Frontal cortex (tissue), 4 donors: ENCODE measurements at places on chromosomes 3 and 15.

GRCh38 chr15:81229586-81229985 lies 32.9 kb downstream of the IL16 start:
- no peak for DNase-seq

DNA sequence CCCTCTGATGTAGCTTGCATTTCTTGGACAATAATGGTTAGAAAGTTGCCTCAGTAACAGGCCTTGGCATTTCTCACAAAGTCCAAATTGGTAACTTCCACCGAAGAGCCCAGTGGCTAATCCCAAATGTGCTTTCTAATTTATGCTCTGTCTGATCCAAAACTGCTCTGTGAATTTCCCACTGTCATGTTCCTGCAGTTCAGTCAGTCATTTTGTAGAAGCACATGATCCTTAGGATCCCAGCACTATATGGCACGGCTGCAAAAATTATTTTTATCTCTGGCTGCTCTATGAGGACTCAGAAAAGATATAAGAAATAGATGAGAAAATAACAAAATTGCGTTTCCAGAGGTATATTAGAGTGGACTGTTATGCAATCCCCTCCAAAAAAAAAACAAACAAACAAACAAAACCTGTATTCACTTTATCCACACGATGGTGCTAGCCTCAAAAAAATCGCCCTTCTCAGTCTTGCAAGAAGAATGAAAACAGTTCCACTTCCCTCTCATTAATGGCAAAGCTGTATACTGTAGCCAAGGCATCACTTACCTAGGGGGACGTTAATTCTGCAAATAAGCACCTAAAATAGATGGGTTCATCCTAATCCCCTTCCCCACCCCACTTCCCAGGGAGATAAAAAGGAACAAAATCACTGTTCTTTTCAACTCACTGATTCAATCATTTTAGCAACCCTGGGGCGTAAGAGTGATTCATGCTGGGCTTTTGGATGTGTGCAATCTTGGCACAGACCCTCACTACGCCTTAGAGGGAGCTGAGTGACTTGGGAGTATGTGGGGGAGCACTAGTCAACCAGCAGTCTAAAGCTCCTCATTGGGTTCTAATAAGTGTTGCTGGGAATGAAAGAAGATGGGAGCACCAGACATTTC lies 61.3 kb downstream of the TMCO5A start:
- DNase-seq, result no peak

- peak; percentile 54 for DNase-seq
Observed at GRCh38 chr3:158672215-158673176, at the start of gene LXN. LXN (minus strand) TSS chr3:158672648; CDS start chr3:158672478, 170 bp downstream.

GRCh38 chr3:116963802-116964201 lies 254.2 kb downstream of the TUSC7 start:
- no peak for DNase-seq

DNA sequence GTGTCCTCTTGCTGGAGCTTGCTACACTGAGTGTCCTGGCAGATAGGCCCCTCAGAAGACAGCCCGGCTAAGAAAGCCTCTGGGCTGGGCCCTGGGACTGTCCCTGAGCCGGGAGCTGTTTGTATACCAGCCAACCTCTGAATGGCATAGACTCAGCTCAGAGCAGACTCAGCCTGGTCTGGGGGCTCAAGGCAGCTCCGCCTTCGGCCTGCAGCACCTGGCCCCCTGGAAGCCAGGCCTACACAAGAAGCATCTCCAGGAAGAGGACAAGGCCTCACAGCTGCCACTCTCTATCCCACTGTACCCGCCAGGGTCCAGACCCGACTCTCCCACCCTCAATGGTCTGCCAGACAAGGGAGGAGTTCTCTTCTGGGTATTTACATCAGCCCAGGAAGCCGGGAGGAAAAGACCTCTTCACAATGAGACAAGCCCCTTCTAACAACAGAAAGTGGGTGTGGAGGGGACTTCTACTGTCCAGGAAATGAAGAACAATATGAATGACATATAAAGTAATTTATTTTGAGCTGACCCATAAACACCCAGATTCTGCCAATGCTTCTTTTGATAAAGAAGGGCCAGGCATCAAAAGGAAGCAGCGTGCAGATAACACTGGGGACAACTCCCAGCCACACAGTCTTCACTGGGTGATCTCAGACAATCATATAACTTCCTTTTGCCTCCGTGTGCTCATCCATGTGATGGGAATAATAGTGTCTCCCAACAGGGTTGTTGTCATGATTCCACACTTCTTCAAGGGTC lies 110.2 kb downstream of the TPRA1 start:
- no peak for DNase-seq

DNA sequence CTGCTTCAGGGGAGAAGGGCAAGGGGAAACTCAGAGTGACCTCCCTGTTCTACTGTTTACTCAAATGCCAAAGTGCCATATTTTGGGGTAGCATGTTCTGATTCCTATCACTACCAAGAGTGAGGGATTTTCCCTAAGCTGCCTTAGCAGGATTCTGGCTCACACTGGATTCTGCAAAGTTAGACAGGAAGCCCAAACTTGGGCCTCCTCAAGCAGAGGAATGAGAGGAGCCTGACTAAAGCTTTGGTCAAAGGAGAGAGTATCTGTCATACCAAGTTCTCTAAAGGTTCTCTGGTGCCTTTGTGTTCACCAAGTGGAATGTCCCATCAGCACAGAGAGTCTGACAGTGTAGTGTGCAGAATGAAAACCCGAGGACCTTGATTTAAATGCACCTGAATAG lies 8.8 kb upstream of the RARB start:
- no peak for DNase-seq

DNA sequence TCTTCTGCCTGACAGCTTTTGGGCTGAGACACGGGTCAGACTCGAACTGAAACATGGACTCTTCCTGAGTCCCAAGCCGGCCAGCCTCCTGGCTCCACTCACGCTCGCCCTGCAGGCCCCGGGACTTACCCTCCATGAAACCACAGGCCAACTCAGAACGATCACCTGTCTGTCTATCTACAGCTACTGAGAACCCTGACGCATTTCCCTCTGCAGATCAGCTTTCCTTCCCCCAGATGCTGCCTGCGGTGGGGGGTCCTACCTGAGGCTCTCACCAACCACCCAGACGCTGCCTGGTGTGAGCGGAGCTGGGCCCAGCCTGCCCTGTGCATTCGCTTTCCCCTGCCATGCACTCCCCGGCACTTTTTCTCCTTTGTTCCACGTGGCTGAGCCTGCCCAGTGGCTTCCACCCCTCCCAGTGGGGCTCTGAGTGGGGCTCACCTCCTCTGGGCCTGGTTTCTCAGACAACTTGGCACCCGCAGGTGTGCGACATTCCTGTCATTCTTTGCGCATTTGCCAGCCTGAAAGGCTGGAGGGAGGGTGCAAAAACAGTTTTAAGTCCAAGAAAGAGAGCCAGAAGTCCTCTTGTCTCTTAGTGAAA lies 60.2 kb downstream of the PLXNA1 start:
- DNase-seq, result no peak
